Naive thymus-derived CD8-positive, alpha-beta T cell (primary cell): ENCODE measurements at places on chromosomes 2 and 18. TPM values are rescaled to one million over a fixed set of nuclear protein-coding genes. Genes with fewer than 3 reads are reported as not detected.

Gene IHH
- not detected for total RNA-seq

Gene PCARE
- not detected for total RNA-seq

Gene ITPRIPL1
- total RNA-seq: 1.4 TPM

Gene CPSF3
- 28.8 TPM for total RNA-seq

Gene ARHGAP28
- not detected for total RNA-seq

Gene KCNK3
- not detected for total RNA-seq

Gene ALKAL2
- not detected for total RNA-seq

Gene CXCR1
- total RNA-seq: not detected

Gene C1QL2
- not detected for total RNA-seq
